ENCODE measurements at places on chromosomes 5 and 9.

DNA sequence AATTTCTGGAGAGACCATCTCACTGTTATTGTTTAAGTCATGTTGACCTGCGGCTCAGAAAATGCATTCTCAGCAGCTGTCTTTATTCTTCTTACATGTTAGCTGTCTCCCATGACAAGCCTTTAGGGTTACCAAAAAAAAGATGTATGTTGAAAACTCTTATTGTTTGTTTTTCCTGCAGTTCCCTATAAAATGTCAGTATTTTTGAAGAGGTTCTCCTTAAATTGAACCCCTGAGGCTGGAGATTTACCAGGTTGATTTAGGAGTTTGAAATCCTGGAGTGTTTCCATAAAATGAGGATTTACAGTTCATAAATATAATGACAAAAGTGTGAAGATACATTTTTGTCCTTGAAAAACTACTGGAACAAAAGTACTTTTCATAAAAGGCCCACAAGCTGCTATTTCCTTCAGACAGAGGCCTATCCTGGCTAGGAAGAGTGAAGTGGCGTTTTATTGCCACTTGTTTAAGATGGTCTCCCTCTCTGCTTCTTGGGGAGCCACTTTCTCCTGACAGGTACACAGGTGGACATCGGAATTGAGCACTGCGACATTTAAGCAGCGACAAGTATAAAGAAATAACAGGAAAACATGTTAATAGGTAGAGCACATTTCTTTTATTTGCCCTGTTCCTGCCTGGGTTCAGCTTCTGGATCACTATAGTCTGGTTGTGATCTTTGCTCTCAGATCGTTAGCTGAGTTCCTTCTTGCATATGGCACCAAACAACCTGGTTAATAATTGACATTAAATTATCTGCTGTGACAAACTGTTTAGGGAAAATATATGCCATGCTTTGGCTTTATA is 344.8 kb upstream of the RPS23 start:
- no peak for DNase-seq

- peak; percentile 40 for DNase-seq
Measured at GRCh38 chr9:31347082-31347617, 1037.3 kb upstream of the ACO1 start.

GRCh38 chr9:113929634-113930389 is 53.7 kb downstream of the ZNF618 start:
- DNase-seq: peak; percentile 57

DNA sequence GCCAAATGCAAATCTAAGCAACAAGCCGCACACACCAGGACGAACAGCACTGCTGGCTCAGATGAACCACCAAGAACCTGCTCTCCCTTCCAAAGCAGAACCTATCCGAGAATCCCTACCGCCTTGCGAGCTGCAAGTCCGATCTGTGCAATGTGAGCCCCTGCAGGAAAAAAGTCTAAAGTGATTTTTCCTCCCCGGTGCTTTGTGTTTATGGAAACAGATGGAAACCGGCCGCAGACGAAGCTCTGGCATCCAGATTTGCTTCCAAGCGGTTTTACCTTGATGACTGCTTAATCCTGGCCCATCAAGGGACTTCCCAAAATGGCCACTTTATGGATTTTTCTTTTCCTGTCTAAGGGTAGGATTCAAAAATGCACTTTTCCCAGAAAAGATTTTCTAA is 112.5 kb downstream of the VAV2 start:
- DNase-seq: no peak

GRCh38 chr9:15389631-15390030 is 33.0 kb upstream of the SNAPC3 start:
- DNase-seq: no peak

DNA sequence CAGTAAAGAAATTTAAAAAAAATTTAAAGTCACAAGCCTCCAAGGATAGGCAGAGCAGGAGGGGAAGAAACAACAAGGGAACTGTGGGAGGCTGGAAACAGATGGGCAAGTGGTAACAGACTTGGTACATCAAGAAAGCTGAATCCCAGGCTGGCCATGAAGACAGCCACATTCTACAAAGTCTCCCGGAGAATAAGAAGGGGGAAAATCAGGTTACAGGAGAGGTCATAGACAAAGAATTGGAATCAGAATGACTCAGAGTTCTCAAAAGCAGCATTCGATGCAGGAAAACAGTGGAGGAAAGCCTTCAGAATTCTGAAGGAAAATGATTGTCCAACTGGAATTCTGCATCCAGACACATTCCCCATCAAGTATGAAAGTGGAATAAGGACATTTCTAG is 129.7 kb downstream of the ADAMTS2 start:
- no peak for DNase-seq

DNA sequence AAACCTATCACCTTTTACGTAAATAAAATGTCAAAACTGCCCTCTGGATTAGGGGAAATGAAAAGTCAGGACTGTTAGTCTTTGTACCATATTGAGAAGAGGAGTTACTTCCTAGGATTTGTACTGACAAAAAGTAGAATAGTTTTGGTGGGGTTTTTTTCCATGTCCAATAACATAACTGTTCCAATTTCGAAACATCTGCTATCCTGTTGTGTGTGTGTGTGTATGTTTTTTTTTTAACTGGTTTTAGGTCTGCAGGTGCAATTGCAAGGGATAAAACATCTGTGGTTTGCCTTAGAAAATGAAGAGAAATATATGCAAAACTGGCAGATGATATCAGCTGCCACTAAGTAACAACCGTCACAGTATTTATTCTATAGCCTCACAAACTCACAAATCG is 506.8 kb downstream of the NFIB start:
- no peak for DNase-seq

- no peak for DNase-seq
Measured at GRCh38 chr5:159452480-159453167, 122.3 kb upstream of the IL12B start.

GRCh38 chr5:107576155-107576554 is 94.6 kb downstream of the EFNA5 start:
- no peak for DNase-seq

- DNase-seq: peak; percentile 58
Measured at GRCh38 chr9:2241836-2242741, 226.9 kb downstream of the SMARCA2 start.

GRCh38 chr5:181039471-181039870 is 595 bp upstream of the BTNL9 start:
- DNase-seq: no peak

DNA sequence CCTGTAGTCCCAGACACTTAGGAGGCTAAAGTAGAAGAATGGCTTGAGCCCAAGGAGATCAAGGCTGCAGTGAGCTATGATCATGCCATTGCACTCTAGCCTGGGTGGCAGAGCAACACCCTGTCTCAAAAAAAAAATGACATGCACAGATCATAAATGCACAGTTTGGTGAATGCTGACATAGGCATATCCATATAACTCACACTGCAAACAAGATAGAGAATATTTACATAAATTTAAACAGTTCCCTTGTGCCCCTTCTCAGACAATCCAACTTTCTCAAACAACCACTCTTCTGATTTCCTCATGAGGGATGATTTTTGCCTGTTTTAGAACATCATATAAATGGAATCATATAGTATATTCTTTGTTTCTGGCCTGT is 88.7 kb upstream of the CAST start:
- DNase-seq: no peak

DNA sequence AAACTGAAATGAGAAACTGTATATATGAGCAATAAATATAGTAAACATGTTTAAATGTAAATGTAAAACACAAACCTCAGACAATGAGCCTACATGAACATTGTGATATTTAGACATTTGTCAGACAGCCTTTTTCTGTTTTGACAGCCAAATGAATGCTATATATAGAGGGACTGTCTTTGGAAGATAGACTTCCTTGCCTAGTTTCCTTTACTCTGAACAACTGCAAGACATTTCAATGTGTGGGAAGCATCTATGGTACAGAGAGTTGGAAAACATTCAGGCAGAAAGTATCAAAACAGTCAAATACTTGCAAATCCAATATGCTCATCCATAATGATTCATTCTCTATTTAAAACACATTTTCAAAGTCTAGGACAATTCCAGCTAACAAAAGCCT is 31.7 kb upstream of the TUSC1 start:
- no peak for DNase-seq

DNA sequence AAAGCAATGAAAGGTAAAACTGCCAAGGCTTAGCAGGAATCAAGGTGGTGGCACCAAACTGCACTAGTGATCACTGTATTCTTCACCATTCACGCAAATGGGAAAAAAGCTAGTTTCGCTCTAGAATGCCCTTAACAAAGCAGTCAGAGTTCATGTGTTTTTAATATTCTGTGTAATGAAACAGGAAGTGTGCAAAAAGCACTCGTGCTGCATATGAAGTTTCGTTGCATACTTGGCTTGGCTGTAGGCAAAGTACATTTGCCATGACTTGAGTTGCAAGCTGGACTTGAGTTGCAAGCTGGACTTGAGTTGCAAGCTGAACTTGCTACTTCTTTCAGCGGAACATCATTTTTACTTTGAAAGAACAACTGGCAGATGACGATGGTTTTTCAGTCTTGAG is 55.4 kb downstream of the FOXI1 start:
- no peak for DNase-seq

DNA sequence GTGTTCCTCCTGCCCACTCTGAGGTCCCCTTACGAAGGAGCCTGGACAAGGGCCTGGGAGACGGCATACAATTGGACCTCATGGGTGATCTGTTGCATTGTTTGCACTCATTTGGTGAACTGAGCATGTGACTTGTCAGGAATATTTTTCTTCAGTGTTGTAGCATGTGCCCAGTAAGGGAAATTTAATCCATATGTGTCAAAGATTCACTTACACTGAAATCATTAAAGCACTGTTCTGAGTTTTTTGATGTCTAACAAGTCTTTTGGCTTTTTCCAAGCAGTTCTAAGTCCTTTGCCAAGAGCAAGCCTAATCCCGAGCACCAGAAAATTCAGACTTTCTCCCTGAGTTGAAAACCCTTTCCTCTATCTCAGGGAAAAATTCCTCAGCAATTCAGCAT is 61.6 kb upstream of the RPS23 start:
- DNase-seq: no peak

DNA sequence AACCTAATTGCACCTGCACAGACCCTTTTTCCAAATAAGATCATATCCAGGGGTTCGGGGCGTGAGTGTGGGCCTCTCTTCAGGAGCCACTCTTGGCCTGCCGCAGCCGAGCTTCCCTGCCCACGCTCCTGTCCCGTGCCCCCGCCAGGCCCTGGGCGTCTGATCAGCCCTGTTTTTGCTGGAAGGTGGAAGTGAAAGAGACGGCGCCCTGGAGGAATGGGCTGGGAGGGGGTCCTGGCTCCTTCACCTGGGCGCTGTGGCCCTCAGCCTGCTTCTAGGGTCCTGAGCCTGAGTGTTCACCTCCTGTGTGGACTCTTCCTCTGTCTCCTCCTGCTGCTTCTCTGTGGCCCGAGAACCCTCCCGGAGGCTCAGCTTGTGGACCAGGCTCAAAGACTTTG is 11.2 kb upstream of the COL5A1 start:
- no peak for DNase-seq

DNA sequence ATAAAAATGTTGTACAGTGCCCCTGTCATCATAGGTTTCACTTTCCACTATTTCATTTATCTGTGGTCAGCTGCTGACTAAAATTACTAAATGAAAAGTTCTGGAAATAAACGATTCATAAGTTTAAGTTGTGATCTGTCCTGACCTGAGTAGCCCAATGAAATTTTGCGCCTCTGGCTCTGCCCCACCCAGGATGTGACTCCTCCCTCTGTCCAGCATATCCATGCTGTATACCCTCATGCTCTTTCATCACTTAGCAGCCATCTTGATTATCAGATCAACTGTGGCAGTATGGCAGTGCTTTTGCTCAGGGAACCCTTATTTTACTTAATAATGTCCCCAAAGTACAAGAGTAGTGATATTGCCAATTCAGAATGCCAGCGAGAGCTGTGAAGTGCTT is 97.3 kb downstream of the STARD4 start:
- DNase-seq: no peak

DNA sequence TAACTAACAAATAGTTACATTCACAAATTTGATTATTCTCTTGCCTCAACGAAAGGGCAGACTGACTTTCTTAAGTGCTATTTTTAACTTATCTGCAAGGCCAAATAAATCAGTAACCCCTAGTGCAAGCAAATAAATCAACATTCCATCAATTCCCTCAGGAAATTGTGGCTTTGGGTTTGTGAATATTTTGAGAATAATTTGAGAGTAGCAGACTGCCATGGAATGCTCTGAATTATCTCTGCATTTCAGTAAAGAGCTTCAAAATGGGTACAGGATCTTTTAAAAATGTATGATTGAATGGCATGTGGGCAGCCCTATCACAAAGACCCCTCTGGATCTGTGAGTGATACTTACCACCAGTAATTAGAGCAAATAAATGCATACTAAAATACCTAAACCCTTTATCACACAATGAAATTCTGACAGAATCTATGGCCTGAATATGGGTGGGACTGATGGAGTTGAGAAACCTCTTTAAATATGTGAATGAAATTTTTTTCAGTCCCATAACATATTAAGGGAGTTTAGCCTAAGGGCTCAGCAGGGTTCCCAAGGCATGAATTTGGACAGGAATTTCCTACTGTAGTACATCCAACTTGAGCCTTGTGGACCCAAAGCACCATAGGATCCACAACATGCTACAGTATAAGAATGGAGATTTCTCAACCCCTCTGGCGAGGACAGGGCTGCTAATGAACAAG is 92.5 kb upstream of the ITGA2 start:
- no peak for DNase-seq

DNA sequence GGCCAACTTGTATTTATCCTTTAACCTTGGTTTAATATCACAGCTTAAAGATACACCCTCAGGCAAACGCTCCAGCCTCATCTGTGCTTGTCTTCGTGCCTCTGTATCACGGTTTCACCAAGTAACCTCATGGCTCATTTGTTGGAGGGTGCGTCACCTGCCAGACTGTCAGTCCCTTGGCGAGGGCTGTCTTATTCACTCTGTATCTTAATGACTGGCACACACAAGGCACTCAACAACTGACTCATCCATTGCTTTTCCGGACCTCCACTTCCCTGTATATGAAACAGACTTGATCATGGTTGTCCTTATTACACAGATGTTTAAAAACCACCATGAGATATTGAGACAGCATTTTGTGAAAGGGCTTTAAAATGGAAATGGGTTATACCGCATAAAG is 28.0 kb downstream of the LCP2 start:
- no peak for DNase-seq

GRCh38 chr9:20552874-20553557 is 69.3 kb downstream of the MLLT3 start:
- no peak for DNase-seq

DNA sequence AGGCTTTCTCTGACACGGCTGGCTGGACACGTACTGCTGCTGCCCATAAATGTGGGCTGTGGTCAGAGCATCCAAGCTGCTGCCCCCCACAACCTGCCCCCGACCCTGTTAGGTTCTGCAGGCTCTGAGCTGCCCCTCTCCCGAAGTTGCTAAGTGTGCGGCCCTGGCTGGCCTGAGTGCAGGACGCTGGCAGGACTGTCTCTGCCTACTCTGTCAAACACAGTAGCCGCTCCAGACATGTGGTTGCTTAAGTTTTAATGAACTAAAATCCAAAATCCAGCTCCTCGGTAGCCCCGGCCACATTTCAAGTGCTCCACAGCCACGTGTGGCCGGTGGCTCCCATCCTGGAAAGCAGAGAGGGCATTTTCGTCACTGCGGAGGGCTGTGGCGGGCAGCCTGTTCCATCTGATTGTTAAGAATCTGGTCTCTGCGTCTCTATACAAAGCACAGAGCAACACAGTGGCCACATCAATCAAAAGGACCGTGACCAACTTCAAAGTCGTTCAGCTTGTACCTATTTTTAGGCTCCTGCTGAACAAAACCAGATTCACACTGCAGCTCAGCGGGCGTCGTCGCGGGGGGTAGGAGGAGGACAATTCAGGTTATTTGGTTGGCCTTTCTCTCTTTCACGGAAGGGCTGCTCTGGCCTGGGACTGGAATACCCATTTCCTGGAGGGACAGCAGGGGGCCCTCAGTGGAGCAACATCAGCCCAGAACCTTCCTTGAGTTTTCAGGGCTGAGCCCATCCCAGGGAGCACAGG is 68.9 kb downstream of the PTCH1 start:
- no peak for DNase-seq

All from HS-5 (cell line).